ENCODE measurements at places on chromosomes 6 and 20.
A peak's percentile ranks its signal among the peaks of the same experiment; 100 is the strongest.

GRCh38 chr20:50992336-50992732 is 30.6 kb downstream of the KCNG1 start:
- H3K4me3 ChIP-seq = no peak overlapping the region
- no peak for DNase-seq
- H3K36me3 ChIP-seq = no peaks in the 10 kb centered on the region
- H3K4me1 ChIP-seq = no peaks in the 10 kb centered on the region

- H3K36me3 ChIP-seq = no peaks in the 10 kb centered on the region
- H3K27ac ChIP-seq = no peak overlapping the region
- peak; percentile 16 for DNase-seq
- no peaks in the 10 kb centered on the region for H3K4me1 ChIP-seq
- H3K4me3 ChIP-seq = no peak overlapping the region
- H3K27me3 ChIP-seq = no peaks in the 10 kb centered on the region
Measured at GRCh38 chr20:43408848-43409576, 48.7 kb upstream of the SRSF6 start.

GRCh38 chr6:83883240-83883639 is 23.8 kb downstream of the CYB5R4 start:
- H3K27me3 ChIP-seq = no peaks in the 10 kb centered on the region
- no peaks in the 10 kb centered on the region for H3K4me1 ChIP-seq
- no peak overlapping the region for H3K4me3 ChIP-seq
- no peak overlapping the region for H3K27ac ChIP-seq
- no peaks in the 10 kb centered on the region for H3K36me3 ChIP-seq
- DNase-seq = peak; percentile 16

GRCh38 chr6:169472786-169473416 is 219.3 kb upstream of the THBS2 start:
- DNase-seq = no peak
- H3K27ac ChIP-seq = no peak overlapping the region
- H3K4me3 ChIP-seq = no peak overlapping the region
- H3K4me1 ChIP-seq = no peaks in the 10 kb centered on the region

- H3K27ac ChIP-seq = no peak overlapping the region
- H3K4me3 ChIP-seq = no peak overlapping the region
- no peak for DNase-seq
- no peaks in the 10 kb centered on the region for H3K27me3 ChIP-seq
- H3K36me3 ChIP-seq = no peaks in the 10 kb centered on the region
- no peaks in the 10 kb centered on the region for H3K4me1 ChIP-seq
Measured at GRCh38 chr20:821046-821730, 12.3 kb upstream of the FAM110A start.

DNA sequence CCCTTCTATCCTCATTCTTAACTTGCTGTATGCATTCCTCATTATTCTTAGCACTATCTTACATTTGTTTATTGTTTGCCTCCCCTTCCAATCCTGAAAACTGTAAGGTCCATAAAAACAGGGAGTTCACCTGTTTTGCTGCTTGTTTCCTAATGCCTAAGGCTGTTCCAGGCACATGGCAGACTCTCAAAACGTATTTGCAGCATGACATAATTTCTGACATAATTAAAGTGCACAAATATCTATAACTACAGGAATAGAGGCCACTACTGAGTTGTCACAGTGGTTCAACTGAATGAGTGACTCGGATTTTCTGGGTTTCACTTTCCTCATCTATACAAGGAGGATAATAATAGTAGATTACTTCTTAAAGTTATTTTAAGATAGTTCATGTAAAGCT is 83.0 kb downstream of the HFE start:
- no peak for DNase-seq
- no peaks in the 10 kb centered on the region for H3K4me1 ChIP-seq
- H3K36me3 ChIP-seq = no peaks in the 10 kb centered on the region
- H3K27ac ChIP-seq = no peak overlapping the region
- H3K27me3 ChIP-seq = no peaks in the 10 kb centered on the region
- no peak overlapping the region for H3K4me3 ChIP-seq

Measured in kidney (tissue), 22 donors.